KG1 (cell line): ENCODE measurements at places on chromosomes 2 and 18.

DNA sequence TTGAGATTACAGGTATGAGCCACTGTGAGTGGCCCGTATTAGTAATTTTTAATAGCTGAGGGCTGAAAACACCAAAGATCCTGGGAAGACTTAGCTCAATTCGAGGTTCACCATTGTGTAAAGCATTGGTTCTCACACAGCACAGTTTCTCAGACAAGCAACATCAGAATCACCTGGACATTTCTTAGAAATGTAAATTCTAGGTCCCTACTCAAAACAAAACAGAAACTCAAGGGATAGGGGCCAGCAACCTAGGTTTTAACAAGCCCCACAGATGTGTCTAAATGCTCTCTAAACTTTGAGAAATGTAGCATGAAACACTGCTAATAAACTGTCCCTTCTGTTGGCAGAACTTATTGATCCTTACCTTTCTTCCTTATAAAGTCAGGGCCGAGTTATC is 681.2 kb downstream of the RNF144A start:
- no peak for DNase-seq

DNA sequence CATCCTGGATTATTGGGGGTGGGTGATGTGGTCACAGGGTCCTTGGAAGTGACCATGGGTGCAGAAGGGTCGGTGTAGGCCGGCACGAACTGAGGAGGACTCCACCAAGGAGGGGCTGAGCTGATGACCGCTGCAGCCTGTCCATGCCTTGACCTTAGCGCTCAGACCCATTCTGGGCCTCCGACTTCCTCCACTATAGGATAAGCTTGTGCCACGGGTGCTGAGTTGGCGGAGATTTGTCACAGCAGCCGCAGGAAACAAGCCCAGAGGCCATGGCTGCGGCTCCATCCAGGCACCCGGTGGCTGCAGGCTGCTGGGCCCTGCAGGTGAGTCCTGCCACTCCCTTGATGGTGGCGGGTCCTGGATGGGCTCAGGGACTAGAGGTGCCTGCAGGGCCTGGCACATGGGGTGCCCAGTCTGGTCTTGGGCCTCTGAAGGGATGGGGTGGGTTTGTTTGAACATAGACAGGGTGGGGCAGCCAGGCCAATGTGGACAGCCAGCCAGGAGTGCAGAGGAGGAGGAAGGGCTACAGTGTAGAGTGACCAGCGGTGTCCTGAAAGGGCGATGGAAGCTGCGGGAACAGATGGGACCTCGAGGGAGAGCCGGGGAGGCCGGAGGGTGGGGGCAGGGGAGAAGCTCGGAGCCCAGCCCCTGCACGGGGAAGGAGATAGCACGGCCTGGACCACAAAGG is 84.8 kb downstream of the SEPTIN10 start:
- DNase-seq: no peak

DNA sequence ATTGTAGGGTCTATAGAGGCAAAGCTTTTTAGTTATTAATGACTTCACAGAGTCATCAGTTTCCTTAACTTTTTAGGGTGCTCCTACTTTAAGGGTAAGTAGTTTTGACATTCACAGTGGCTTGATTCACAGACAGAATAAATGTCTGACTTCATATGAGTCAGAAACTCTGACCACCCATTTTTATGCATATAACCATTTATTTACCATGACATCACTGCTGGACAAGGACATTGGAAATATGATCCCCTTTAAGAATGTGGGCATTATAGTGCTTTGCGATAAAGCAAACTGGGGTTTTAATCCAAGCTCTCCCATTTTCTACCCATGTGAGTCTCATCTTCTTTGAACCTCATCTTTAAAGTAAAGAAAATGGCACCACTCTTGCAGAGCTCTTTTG is 162.0 kb upstream of the MC4R start:
- no peak for DNase-seq

DNA sequence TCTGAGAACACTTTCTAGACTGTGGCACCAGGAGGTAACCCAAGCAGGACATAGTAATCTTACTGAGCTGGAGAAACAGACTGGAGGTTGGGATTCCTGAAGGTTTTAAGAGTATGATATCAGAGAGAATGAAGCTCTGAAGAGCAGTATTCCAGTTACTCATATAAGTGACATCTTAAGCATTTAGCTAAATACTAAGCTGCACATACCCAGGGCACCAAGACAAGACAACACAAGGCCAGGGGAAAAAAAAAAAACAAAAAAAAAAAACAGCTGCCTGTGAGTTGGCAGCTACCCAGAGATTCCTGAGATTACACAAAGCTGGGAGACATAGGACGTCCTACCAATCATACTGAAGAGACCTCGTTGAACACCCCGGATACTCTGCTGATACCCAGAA is 175.8 kb downstream of the SRBD1 start:
- DNase-seq: no peak

DNA sequence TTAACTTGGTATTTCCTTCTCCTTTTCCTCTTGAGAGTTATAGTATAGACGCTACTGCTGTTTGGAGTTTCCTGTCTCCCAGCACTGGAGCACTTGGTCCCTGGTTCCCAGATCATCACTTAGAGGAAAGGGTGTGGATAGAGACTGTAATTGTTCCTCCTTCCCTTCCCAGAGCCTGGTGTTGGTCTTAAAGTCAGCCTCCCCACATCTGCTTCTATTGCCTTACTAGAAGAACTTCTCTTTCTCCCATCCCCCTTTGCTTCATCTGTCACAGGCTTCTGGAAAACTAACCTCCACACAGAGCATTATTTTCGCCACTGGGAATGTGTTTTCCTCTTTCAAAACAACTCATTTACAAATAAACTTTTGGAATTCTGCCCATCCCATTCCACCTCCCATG is 131.0 kb downstream of the CCDC85A start:
- no peak for DNase-seq

- no peak for DNase-seq
Observed at GRCh38 chr2:187618813-187619212, 64.6 kb upstream of the TFPI start.

- DNase-seq: no peak
Observed at GRCh38 chr2:121288454-121289231, 3.6 kb upstream of the TFCP2L1 start.

DNA sequence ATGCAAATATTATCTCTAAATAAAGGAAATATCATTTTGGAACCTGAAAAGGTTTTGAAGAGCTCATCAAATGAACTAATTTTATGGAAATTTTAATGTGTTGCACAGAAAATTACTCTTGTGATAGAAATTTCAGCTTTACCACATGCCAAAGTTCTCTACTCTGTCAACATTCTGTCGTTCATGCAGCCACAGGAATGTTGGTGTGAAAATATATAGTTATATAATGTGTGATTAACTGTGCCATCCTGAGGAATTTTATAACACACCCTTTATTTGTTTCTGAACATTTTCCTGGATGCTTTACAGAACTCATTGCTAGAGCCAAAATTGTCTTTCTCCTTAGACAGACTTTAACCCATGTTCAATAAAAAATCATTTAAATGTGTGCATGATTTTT is 202.5 kb upstream of the SLC8A1 start:
- DNase-seq: no peak
